ENCODE measurements at places on chromosomes 6 and 20.

DNA sequence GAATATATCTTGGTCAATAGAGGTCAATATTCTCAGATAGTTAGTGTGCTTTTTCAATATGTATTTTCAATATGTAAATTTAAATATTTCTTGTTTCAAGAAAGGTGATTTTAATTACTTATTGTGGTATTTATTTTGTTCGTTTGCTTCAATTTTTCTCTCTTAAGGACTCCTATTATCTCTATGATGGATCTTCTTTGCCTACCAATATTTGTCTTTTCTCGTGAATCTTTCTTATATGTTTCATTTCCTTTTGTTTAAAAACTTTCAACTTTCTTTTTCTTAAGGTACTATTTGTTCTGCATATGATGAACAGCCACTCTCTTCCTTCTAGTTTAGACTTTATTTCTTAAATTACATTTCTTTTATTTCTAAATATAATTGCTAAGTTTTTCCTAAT is 46.1 kb upstream of the PSMF1 start:
- DNase-seq = no peak

DNA sequence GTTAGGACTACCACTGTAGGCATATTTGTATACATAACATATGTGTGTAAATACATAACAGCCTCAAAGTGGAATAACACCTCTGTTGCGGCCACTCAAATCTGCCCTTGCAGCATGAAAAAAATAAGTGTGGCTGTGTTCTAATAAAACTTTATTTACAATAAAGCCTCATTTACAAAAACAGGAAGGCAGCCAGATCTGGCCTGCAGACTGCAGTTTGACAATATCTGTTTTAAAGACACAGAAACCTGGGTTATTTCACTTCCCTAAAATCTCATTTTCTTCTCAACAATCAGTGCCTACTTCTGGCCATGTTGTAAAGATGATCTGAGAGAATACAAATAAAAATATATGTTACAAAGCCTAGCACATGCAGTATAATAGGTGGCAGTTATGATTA is 53.9 kb upstream of the SCML4 start:
- no peak for DNase-seq

DNA sequence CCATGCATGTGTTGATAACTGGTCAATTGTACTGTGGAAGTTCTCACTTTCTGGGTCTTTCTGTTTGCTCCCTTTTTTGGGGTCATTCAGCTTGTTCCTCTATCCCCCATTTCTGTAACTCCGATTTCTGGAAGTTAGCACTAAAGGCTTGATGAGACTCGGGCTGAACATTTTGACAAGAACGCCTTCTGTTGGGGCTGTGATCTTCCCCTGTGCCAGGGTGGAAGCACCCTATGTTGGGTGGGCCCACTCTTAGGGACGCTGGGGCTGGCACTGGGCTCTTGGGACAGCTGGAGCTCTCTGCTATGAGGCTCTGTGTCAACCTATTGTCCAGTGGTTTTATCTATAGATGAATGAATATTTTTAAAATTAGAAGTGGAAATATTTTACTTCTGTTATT is 60.1 kb upstream of the FRMD1 start:
- no peak for DNase-seq

DNA sequence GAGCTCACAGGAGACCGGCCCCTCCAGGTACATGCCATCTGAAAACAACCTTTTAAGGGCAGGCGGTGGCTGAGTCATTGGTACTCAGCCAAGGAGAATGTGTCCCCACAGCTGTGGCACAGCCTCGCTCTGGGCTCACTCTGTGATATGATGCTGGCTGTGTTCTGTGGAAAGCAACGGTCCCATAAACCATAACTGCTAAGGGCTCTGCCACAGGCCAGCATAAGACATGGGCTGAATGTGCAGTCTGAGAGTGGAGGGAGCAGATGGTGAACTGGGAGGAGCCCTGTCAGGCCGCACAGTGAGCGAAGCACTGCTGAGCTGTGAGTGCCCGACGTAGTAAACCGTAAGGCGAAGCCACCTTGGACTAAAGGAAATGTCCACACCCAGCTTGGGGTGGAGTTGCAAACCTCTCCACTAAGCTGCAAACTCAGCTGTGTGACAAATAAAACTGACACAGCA is 375.8 kb downstream of the THBS2 start:
- DNase-seq = no peak

- no peak for DNase-seq
These were observed 7.4 kb upstream of the SLC52A3 start for GRCh38 chr20:775679-776135.

GRCh38 chr6:108662702-108663101 is 102.0 kb downstream of the FOXO3 start:
- DNase-seq = no peak

GRCh38 chr6:47851091-47851490 is 69.3 kb downstream of the OPN5 start:
- DNase-seq = no peak

GRCh38 chr6:135527960-135528249 is 30.4 kb upstream of the AHI1 start:
- DNase-seq = no peak

DNA sequence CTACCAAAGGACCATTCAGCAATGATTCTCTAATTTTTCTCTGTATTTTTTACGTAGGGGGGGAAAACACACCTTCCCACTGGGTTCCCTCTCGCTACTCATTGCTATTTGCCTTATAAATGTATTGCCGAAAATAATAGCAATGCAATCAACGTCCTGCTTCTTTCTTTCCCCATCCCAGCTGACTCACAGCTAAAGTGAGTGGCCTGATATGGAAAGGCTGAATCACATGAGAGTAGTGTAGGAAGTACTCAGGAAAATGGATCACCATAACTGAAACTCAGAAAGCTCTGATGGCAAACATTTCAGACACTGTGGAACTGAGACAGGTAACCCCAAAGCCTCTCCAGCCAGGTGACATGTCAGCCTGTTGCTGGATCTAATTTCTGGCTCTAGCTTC is 49.3 kb upstream of the SRPK1 start:
- DNase-seq = no peak

DNA sequence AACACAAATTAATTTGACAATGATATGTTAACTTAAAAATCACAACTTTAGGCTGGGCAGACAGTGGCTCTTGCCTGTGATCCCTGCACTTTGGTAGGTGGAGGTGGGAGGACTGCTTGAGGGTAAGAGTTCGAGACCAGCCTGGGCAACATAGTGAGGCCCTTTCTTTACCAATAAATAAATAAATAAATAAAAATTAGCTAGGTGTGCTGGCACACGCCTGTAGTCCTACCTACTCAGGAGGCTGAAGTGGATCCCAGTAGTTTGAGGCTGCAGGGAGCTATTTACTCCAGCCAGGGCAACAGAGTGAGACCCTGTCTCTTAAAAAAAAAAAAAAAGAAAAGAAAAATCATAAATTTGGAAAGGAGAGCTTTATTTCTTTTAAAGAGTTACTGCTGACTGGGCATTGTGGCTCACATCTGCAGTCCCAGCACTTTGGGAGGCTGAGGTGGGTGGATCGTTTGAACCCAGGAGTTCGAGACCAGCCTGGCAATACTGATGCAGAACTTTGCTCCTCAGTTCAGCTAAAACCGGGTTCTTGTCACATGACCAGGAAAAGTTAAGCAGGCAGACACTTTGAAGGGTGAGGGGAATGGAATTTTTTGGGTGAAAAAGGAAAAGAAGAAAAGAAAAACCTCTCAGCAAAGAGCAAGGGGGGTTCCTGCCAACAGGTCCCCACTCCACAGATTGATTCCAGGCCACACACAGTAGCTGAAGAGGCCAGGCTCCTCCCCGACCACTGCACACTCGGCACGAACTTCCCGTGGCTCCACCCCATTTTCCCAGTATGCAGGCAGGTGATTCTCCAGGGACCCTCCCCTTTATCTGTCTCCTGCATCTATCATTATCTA is 44.0 kb upstream of the DDR1 start:
- no peak for DNase-seq

- DNase-seq = no peak
These were observed 147.7 kb downstream of the SH3BGRL2 start for GRCh38 chr6:79778816-79779215.

- DNase-seq = no peak
These were observed 743.3 kb upstream of the CHD6 start for GRCh38 chr20:42361402-42361970.

GRCh38 chr6:83417880-83418663 is 12.8 kb downstream of the ME1 start:
- DNase-seq = no peak

- DNase-seq = no peak
These were observed 7.2 kb downstream of the ATP9A start for GRCh38 chr20:51760905-51761546.

- DNase-seq = no peak
These were observed 572.0 kb upstream of the MAN1A1 start for GRCh38 chr6:119921491-119922010.

DNA sequence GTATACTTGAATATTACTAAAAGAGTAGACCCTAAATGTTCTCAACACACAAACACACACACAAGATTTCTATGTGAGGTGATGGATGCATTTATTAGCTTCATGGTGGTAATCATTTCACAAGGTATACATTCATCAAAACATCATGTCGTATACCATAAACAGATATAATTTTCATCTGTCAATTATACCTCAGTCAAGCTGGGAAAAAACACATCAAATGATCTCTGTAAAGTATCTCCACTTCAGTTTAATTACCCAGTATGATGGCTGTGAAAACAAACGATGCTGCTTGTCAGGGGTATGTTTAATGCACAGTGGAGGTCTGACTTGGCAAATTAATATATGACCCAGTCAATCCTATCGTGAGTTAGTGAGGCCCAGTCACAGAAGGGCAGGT is 157.2 kb downstream of the MTFR2 start:
- no peak for DNase-seq

GRCh38 chr6:82205930-82206392 is 41.6 kb downstream of the IBTK start:
- DNase-seq = no peak

DNA sequence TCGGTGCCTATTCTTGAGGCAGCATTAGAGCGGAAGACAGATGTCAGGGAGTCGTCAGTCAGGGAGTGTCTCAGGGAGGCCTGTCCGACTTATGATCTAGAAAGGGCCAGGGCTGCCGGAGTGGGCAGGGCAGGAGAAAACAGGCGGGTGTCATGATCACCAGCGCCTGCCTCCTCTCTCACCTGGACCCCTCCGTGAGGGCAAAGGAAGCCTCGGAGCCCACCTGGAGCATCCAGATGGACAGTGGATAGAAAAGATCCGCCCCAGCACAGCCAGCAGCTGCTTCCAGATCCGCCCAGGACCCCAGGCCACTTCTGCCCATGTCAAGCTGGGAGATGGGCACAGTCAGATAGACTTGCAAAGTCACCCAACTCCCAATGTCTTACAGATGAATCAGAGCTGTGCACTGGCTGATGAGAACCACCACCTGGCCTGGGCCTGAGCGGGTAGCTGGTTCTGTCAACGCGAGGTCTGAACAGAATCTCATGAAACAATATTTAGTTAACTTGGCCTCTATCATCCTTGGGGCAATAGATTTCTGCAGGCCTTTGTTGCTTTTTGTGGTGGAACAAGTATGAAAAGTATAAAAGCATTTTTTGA is 22.2 kb downstream of the PSMG4 start:
- no peak for DNase-seq

DNA sequence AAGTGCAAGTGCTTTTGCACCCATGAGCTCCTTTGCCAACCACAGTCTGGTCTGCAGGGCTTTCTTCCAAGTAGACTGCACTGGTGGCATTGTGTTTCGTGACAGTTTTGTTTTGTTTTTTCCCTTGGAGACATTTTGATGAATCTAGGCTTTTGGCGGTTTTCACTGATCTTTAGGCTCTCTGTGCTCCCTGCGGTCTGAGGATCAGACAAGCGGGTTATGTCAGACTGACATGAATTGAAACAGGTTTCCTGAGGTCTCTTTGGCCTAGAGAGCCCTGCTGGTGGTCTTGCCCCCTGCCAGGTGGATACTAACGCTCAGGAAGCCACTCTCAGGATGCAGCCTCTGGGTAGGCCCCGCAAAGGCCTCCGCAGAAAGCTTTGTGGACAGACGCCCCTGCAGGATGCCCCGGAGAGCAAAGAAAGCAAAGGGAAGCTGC is 555.4 kb upstream of the AGPAT4 start:
- no peak for DNase-seq

GRCh38 chr6:88006557-88006956 is 41.1 kb upstream of the SPACA1 start:
- no peak for DNase-seq

DNA sequence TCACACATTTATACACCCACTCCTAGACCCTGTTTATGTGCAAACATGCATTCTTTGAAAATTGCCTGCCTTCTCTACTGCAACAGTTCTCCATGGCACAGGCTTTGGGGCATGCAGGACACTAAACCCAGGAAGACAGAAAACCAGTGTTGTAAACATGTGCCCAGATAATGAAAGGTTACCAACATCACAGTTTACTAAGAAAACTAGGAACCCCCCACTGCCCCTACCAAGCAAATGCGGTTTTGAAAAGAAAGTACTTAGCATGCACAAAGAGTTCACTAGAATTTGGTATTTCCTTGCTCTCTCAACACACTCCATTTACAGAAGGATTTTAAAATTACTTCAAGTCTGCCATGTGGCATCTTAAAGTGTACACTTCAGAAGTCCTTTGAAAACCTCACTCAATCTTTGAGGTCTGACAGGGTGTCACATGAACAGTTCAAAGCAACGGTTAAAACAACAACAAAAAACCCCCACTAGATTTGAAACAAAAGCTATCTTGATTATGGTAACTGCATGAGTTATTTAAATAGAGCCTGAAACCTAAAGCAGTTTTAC is 245.0 kb downstream of the GMPR start:
- no peak for DNase-seq

DNA sequence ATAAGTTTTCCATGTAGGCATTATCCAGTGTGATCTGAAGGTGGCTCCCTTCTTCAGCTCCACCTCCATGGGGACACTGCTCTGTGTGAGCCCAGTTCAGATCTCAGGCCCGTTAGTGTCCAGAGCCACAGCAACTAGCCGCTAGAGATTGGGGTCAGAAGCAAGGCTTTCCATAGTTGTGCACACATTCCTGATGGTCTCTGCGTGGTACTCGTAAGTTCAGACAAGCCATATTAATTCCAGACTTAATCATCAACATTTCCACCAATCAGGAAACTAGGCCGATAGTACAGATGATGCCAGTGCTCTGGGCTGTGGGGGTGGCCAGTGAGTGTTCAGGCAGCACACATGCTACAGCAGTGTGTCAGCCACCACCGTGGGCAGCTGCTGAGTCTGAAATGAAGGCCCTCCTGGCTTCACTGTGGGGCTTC is 17.5 kb upstream of the SYNCRIP start:
- no peak for DNase-seq

GRCh38 chr6:21908161-21908848 is 314.8 kb downstream of the SOX4 start:
- DNase-seq = no peak

DNA sequence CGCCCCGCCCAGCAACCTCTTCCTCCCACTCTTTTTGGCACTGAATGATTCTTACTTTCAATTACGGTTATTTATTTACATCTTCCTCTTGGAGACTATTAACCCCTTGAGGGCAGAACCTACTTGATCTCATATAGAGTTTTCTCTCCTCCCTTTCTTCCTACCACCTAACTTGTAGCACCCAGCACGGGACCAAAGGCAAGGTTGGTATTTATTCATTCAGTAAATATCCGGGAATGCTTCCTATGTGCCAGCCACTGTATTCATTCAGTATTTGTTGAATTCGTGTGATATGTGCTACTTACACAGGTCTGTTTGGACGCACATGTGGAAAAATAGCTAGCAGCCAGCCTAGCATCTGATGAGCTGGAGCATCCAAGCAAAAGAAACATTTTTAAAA is 1.3 kb upstream of the CNKSR3 start:
- DNase-seq = no peak

GRCh38 chr6:13762611-13763441 is 51.2 kb upstream of the RANBP9 start:
- no peak for DNase-seq

Data from stimulated activated CD4-positive, alpha-beta T cell treated with anti-CD3 and anti-CD28 coated beads, Interleukin-4, amount 100 ng/mL, for 1 hour (primary cell).